Uterus (tissue), 4 donors: ENCODE measurements at places on chromosomes 3 and 15.

DNA sequence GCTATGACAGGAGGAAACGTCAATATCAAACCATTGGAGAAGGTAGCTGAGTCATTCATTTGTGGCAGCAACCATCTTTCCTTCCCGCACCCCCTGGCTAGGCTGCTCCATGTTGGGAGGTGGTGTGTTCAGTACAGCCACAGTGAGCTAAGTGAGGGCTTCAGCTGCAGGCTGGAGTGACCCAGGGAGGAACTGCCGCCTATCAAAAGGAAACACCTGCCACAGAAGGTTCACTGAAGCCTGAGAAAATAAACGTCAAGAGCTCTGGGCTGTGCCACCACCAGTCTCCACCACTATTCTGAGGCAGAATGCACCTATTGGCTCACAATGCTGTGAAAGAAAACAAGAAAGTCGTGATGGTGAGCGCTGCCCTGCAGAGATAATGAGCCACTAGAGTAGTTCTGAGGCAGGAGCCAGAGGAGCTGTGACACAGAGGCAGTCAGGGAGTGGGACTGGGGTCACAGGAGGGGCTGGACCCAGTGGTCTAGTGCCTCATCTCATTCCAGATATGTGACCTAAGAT, 34.8 kb upstream of the CD47 start:
- DNase-seq, result no peak

- no peak for DNase-seq
Measured at GRCh38 chr3:53588122-53588521, 93.7 kb downstream of the CACNA1D start.

DNA sequence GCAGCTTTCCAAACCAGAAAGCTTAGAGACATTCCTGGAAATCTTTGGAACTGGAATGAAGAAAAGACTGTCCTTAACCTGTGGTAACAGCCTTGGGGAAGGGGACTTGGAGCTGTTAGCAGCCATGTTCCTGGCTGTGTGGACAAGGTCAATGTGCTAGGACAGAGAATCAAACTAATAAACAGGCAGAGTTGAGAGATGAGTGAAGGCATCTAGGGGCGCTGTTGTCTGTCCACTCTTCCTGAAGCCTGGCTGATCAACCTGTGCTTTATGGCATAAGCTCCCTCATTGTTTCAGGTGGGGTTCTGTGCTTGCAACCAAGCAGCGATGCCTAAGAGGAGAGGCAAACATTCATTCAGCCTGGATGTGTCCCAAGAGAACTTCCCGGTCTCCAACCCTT, 19.3 kb downstream of the ZNF860 start:
- no peak for DNase-seq

DNA sequence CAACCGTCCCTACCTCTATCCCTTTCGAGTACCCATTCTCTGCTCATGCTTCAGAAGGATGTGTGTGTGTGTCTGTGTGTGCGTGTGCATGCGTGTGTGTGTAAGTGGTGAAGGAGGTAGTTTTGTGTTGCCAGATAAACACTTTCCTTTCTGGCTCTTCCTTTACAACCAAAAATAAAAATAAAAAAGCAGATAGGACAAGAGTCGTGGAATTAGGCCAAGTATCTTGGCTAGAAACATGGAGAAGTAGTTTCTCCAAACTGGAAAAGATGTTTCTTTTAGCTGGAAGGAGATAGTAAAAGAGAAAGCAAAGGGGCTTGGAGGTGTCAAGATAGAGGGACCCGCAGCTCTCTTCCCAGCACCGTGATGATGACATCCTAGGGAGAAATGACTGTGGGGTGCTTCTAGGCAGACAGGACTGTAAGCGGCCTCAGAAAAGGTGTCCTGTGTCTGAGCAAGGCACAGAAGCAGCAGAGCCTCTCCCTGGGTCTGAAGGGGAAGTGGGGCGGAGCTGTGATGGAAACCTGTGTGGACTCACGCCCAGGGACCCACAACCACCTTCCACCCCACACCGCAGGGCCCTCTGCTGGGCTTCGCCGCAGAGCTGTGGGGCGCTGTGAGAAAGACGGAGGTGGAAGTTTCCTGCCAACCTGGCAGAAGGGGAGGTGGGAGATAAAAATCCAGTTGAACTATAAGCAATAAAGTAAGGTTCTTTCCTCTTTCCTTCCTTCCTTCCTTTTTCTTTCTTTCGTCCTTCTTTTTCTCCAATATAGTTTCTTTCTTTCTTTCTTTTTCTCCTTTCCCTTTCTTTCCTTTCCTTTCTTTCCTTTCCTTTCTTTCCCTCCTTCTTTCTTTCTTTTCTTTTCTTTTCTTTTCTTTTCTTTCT, 35.3 kb downstream of the MUC20 start:
- no peak for DNase-seq

DNA sequence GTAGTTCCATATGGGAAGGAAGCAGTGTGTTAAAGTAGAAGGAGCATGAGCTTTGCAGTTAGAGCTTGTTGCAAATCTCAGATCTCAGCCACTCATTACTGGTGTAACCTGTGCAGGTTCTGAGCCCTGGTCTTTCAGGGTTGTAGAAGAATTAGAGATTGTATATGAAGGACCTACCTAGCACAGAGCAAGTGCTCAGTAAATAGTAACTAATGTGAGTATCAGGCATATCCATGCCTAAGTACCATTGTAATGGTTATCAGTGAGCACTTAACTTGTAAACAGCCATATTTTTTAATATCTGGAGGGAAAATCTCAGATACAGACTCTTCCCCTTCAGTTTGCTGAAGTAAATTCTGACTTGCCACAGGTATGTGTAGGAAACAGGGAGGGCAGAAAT, 59.3 kb downstream of the MAP6D1 start:
- DNase-seq, result no peak

- DNase-seq, result no peak
Measured at GRCh38 chr15:92690395-92690794, 34.8 kb upstream of the FAM174B start.

DNA sequence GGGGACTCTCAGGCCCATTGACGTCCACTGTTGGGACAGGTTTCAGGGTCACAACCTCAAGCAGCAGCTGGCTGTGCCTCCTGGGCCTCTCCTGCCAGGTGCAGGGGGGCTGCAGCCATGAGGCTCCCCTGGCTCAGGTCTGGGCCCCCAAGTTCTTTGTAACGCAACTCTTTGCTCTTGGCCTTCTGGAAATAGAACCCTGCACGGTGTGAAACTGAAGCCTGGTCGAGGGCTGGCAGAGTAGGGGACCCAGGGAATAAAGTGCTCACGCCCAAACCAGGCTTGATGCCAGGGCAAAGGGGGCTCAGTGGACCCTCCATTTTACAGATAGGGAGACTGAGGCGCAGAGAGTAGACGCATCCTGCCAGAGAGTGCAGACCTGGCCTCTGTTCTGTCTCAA, 771 bp downstream of the CALML4 start:
- DNase-seq, result no peak
